ENCODE measurements at places on chromosomes 7 and 10. TPM values are rescaled to one million over a fixed set of nuclear protein-coding genes. Genes with fewer than 3 reads are reported as not detected.

The GIMAP5 gene
- total RNA-seq = 28.6 TPM

The PRF1 gene
- total RNA-seq = not detected

The ZYX gene
- total RNA-seq = 270 TPM

The SPDYE16 gene
- not detected for total RNA-seq

The OR6B1 gene
- not detected for total RNA-seq

The TEX47 gene
- total RNA-seq = not detected

The CDK14 gene
- 3.9 TPM for total RNA-seq

DNA sequence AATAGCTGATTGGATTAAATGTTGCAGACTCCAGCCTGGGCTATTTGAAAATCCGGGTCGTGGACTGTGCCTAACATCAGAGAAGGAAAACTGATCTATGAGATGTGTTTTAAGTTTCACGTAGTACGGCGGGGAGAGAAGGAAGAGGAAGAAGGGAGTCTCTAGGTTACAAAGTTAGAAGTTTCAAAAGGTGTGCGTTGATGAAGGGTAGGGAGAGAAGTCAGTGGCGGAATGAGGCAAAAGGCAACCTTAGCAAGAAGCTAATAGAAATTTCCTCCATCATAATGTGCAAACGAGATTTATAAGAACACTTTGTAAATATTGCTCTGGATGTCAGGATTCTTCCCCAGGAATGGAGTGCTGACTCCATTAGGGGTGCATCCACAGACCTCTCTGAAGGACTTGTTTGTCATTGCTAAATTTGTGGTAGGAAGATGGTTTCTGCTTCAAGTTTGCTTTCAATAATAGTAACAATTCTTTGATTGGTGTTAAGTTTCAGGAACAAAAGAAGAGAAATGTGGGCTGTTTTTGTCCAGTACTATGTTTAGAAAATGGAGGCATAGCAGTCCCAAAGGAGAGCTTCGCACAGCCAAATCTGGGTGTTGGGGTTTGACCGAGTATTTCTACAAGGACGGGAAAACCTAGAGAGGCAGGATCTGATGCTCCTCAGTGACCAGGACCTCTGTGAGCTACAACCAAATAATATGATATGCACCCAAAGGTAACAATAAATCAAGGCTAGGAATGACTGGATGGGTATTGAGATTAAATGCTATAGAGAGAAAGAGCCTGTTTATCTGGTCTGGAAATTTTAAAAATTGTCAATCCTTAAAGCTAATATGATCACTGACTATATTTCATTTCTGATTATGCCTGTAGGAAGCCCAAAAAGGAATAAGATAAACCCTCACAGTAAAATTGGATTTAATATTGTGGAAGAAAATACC lies 8.2 kb downstream of the TWIST1 start:
- DNase-seq = no peak

GRCh38 chr7:44155191-44156185 lies 14.4 kb upstream of the MYL7 start:
- DNase-seq = no peak

DNA sequence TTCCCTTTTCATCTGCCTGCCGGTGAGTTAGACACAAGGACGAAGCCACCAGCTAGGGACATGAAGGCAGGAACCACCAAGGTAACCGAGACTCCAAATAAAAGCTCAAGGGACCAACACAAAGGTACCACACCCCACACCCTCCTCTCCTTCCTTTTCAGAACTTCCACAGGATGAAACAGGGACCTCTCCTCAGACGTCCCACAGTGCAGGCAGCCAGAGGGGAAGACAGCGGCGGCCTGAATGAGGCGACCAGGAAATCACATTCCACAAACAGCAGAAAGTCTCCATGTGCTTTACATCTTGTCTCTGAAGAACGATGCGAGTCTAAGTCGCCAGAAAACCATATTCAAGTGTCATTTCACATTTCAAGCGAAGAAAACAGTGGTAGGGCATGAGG lies 97.8 kb downstream of the DIP2C start:
- no peak for DNase-seq

GRCh38 chr7:128829391-128830166 lies 627 bp upstream of the FLNC start:
- DNase-seq = no peak

DNA sequence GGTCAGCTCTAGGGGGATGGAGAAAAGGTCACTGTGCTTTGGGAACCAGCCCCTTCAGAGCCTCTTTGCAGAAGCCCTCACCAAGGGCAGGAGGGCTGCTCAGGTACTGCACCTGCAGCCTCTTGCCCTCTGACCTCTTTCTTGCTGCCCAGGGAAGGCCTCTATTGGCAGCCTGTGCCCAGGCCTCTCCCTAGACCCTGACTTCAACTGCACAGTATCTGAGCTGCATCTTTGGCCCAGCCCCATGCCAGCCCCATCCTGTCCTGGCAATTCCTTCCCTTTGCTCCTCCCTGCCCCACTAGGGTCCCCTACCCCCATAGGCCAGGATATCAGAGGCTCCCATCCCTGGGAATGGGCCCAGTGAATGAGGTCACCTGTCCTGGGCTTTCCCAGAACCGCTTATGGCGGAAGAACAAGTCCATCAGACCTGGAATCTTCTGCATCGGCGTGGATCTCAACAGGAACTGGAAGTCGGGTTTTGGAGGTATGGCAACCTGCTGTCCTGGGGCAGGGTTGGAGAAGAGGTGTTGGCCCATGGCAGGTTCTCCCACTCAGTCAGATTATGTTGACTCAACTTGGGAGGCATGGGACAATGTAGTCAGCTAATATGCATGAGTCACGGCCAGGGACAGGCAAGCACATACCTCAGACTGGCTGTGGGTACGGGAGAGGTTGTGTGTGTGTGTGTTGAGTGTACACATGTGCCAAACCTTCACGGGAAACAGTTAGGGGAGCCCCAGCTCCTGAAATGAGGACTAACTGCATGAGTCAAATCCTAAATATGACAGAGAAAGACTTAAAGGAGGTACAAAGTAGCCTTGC lies 17.1 kb upstream of the CPA1 start:
- DNase-seq = no peak

GRCh38 chr10:7206412-7207100 lies 204.3 kb downstream of the SFMBT2 start:
- no peak for DNase-seq

DNA sequence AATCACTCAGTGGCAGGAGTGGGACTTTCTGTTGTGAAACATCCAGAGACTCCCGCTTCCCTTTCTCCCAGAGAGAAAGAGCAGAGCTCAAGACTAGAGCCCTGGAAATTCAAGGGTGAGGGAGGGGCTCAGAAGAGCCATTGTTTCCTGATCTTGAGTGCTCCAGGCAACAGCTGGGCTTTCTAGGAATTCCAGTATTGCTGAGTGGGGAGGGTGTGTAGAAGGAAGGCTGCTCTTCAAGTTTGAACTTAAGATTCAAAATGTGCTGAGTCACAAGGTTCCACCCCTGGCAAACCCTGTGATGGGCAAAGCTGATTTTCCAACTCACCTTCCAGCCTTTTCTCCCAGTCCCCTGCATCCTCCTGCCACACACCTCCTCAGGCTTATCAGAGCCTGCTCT lies 42.3 kb upstream of the MSRB2 start:
- DNase-seq = no peak

DNA sequence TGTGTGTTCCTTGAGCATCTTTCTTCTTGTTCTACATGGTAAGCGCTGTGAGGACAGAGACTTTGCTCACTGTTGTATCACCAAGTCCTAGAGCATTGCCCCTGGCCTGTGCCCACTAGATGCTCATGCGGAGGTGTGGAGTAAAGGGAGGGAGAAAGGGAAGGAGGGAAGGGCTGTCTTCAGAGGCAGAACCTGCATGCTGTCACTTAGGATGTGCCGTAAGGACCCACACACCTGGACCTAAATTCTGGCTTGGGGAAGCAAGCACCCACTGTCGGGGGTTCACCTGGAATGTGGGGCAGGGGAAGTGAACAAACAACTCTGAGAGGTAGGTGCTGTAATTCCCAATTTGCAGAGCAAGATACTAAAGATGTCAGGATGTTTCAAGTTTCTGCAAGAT lies 129.5 kb downstream of the PTPN20 start:
- DNase-seq = no peak

DNA sequence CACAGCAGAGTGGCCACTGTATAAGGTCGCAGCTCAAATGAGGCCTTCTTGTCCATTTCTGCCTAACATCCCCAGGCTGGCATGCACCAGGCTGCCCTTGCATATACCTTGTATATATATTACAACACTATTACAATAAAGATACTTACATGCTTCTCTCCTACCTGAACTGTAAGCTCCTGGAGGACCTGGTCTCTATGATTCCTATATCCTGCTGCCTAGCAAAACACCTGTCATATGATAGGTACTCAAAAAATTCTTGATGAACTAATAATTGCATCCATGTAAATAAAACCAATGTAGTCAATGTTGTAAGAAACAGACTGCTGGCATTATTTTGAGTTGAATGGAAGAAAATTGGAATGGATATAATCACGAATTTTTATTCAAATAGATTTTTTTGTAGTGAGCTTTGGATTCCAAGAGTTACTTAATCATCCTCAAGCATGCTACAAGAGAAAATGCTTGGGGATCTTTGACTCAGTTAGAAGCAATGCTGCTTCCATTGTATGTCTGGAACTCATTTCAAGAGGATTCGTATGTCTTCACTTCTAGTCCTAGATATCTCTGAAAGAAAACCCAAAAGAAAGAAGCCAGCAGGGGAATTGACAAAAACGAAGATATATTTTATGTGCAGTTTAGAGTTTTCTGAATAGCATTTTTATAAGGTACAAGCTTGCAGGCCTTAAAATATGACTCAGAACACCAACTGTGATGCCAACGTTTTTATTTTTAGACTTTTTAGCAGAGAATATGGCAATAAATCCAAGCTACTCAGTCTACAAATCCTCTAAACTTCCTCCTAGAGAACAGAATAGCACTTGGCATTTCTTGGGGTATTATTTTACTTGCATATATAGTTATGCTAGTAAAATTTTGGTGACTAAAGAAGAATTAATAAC lies 53.1 kb downstream of the OSBPL3 start:
- DNase-seq = no peak

DNA sequence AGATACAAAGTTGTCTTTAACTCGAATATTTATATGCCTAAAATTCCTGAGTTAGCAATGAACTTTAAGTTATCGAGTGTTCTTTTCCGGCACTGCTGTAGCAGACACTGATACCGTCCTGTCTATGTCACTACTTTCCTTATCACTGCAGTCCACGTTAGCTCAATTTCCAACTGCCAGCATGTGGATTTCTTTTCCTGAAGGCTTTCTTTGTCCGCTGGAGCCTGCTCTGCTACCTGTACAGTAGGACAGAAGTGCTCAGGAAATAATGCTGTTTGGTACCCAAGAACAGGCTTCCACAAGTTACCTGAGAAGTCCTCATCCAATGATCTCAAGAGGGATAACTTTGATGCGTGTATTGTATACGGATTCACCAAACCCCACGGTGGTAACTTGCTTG lies 329.4 kb downstream of the NXPH1 start:
- DNase-seq = no peak

GRCh38 chr10:102150970-102151773 lies 1.0 kb upstream of the NOLC1 start:
- DNase-seq = no peak

DNA sequence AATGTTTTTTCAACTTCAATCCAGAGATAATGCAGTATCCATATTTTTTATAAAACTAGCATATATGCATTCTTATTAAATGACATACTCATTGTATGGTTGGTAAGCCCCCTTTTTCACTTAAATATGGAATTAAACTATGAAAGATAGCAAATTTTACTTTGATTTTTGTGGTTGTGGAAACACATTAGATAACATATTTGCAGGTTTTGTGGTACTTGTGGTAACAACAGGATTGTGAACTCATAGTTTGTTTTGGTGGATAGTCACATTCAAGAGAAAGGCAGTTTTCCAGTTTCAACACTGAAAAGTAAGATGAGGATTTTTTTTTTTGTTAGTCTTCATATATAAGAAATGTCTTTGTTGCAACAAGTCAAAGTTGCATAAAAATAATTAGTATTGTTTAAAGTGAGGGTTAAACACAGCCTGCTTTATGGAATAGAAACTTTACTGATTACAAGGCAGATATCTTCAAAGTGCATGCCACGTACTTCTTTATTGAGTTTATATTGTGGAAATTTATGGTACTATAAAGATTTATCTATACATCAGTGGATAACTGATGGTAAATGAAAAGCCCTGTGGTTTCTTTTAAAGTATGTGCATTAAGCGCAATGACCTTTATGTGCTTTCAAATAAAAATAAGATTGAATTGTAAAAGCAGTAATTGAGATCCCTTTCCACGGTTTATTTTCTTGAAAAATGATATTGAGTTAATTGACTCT lies 39.7 kb upstream of the SEMA3D start:
- no peak for DNase-seq

GRCh38 chr10:78912361-78913218 lies 156.2 kb upstream of the ZMIZ1 start:
- no peak for DNase-seq

GRCh38 chr10:77027576-77027975 lies 610.0 kb downstream of the KCNMA1 start:
- DNase-seq = no peak

DNA sequence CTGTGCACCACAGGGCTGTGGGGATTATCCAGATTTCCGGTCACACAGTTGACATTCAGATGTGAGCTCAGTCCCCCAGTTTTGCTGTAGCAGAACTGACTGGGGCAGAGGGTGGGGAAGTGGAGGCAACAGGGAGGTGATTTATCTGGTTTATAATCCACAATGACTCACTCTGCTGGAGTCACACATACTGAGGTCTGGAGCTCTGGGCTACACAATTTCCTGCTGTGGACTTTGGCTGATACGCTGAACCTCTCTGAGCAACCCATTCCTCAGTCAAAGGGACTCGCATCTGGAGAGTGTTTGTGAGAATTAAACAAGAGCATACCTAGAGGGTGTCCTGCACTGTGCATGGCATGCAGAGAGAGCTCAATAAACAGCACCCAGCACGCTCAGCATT lies 64.8 kb upstream of the PLPP4 start:
- DNase-seq = no peak

DNA sequence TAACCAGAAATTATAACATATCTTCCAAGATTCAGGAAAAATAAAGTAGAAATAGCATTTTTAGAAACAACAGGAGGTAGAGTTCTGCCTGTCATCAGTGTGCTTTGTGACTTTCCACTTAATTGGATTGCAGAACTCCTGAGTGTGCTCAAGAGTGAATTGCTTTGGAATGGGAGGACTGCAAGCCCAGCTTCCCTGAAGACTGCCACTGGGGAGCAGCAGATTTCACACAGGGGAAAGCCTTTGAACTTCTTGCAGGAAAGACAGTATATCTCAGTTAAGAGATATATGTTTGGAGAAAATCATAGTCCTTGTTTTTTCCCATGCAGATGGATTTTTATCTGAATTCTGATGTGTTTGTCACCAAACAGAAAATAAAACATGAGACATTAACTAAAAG lies 124.5 kb downstream of the TMEM168 start:
- no peak for DNase-seq

DNA sequence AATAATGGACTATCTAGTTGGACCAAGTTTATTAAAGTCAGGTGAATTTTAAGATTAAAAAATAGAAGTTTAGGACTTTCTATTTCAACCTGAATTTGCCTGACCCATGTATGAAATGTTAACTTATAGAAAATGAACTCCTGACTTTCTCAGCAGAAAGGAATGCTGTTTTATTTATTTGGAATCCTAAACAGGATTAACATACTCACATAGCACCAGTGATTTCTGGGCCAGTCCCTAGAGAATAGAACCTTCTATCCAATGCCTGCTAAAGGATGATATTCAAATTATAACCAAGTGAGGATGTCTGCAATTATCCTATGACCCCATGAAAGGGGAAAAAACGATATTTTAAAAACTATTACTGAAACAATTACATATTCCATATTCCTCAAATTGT lies 148.8 kb downstream of the CHRM2 start:
- no peak for DNase-seq

Measured in glomerular endothelial cell (primary cell).